ENCODE measurements at places on chromosomes 7 and 10. TPM values are rescaled to one million over a fixed set of nuclear protein-coding genes. Genes with fewer than 3 reads are reported as not detected.

Gene AKR1C3
- total RNA-seq, result not detected

Gene NUPR2
- total RNA-seq, result not detected

Gene AMPH
- not detected for total RNA-seq

Gene RNF32
- 0.54 TPM for total RNA-seq

Gene SPOCK2
- 0.39 TPM for total RNA-seq

Gene SLC13A4
- not detected for total RNA-seq

Gene LDB3
- 2.0 TPM for total RNA-seq

Gene ASB10
- total RNA-seq, result not detected

Gene FOXP2
- 0.54 TPM for total RNA-seq

Gene LIPM
- not detected for total RNA-seq

Gene GIMAP7
- total RNA-seq, result not detected

Gene ITIH2
- not detected for total RNA-seq

Gene HABP2
- not detected for total RNA-seq

Gene TMEM178B
- total RNA-seq, result under 0.01 TPM

Gene SPDYE16
- total RNA-seq, result under 0.01 TPM

Gene IL2RA
- total RNA-seq, result 0.39 TPM

Gene STAG3
- total RNA-seq, result 1.2 TPM

Gene PKD2L1
- not detected for total RNA-seq

Gene NSUN5
- total RNA-seq, result 35.5 TPM

Gene HSPA12A
- total RNA-seq, result 4.3 TPM

Gene LIPF
- not detected for total RNA-seq

Gene LRRN3
- 0.11 TPM for total RNA-seq

Gene PPP1R9A
- total RNA-seq, result 1.6 TPM

Gene PNPLA8
- 30.6 TPM for total RNA-seq

Gene BICC1
- not detected for total RNA-seq

Gene ADK
- 93.8 TPM for total RNA-seq

Gene C10orf105
- total RNA-seq, result not detected

Gene BAMBI
- 65.1 TPM for total RNA-seq

Gene LRRD1
- 0.11 TPM for total RNA-seq

Gene HYAL4
- total RNA-seq, result not detected

Gene NACAD
- total RNA-seq, result 7.6 TPM

Gene AGR2
- 870 TPM for total RNA-seq

Gene SP8
- not detected for total RNA-seq

Gene SEC24C
- total RNA-seq, result 94.3 TPM

Gene CTTNBP2
- 0.43 TPM for total RNA-seq

Gene C10orf143
- 1.4 TPM for total RNA-seq

Gene CDK1
- 16.3 TPM for total RNA-seq

Gene SYT15B
- under 0.01 TPM for total RNA-seq

Gene FXYD4
- total RNA-seq, result not detected

Gene HNRNPA2B1
- 96.8 TPM for total RNA-seq

Gene ANKRD61
- total RNA-seq, result not detected

Gene NPFFR1
- not detected for total RNA-seq

Gene ENTPD1
- not detected for total RNA-seq

Gene HTRA1
- total RNA-seq, result 1.6 TPM

Gene CDC14C
- 0.11 TPM for total RNA-seq

Gene C10orf62
- total RNA-seq, result 0.33 TPM

Gene SMO
- 12.3 TPM for total RNA-seq

Gene TLL2
- not detected for total RNA-seq

Gene FAM180A
- 0.79 TPM for total RNA-seq

Gene GLI3
- total RNA-seq, result 1.8 TPM

Gene PYROXD2
- 5.0 TPM for total RNA-seq

Gene RELN
- under 0.01 TPM for total RNA-seq

Gene TMEM139
- total RNA-seq, result 1.7 TPM

Gene ZPBP
- not detected for total RNA-seq

Gene UNCX
- not detected for total RNA-seq

Data from placental epithelial cell (primary cell).